ENCODE measurements at places on chromosomes 7 and 10.

DNA sequence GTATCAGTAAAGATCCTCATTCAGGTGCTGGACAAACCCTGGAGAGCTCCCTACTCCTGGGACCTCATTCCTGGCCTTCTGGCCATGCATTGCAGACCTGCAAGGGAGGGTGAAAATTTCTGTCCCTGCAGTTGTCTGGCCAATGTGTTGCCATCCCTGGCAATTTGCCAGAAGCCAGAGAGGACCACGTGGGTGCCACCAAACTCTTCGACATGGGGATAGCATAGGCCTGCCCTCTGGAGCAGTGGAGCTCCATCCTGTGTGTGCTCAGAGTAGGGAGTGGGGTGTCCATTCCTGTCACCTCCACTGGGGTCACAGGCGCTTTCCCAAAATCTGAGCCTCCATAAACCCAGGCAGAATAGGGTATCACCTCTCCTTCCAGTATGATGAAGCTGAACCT lies 31.2 kb downstream of the DMBT1 start:
- no peak for DNase-seq

GRCh38 chr7:7432979-7433378 lies 102.7 kb downstream of the COL28A1 start:
- DNase-seq: no peak

GRCh38 chr7:142181966-142182365 lies 70.4 kb downstream of the MGAM2 start:
- DNase-seq: no peak

DNA sequence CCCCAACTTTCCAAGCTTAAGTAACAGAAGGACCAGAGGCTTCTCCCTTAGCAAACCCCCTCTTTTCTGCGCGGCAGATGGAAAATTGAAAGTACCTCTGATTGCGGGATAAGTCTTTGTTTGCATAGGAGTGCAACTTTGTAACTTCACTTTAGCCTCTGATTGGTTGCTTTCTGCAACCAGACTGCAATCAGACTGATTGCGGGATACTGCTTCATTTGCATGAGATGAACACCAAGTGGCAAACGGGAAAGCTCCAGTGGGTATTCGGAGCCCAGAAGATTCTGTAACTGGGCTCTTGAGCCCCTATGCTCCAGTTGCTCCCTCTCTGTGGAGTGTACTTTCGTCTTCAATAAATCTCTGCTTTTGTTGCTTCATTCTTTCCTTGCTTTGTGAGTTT lies 260.6 kb downstream of the BAMBI start:
- no peak for DNase-seq

GRCh38 chr10:103502849-103503660 lies 9.6 kb downstream of the NEURL1 start:
- DNase-seq: no peak

GRCh38 chr10:82206831-82207230 lies 331.8 kb downstream of the NRG3 start:
- DNase-seq: no peak

- no peak for DNase-seq
Observed at GRCh38 chr10:18368682-18369081, 228.5 kb downstream of the CACNB2 start.

DNA sequence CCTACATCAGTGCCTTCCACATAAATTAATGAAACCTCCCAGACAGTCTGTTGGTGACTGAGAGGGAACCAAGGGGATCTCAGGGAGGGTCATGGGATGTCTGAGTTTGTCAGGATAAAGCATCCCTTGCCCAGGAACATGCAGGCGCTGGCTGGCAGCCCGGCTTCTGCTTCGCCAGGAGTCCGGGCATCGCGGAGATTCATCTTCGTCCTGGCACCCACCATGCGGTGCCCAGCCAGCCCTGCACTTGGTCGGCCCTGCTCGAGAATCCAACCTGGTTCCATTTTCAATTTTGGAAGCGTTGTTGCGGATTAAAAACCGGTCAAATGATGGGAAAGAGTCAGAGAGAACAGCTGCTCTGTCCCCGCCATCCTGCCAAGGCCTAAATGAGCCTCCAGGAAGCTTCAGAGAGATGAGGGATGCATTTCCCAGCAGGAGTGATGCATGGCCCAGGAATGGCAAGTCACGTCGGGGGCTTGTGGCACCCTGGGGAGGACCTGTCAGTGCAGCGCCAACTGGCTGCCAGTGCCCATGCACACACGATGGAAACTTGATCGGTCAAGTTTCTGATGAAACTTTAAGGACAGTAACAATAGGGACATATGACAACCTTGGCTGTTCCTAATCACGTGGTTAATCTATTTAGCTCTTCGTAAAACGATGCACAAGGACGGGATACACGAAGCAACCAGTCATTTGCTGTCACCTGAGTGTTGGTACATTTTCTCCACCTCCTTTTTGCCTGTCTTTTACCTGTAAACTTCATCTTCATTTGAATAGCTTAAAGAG lies 260.8 kb upstream of the MKI67 start:
- DNase-seq: no peak

DNA sequence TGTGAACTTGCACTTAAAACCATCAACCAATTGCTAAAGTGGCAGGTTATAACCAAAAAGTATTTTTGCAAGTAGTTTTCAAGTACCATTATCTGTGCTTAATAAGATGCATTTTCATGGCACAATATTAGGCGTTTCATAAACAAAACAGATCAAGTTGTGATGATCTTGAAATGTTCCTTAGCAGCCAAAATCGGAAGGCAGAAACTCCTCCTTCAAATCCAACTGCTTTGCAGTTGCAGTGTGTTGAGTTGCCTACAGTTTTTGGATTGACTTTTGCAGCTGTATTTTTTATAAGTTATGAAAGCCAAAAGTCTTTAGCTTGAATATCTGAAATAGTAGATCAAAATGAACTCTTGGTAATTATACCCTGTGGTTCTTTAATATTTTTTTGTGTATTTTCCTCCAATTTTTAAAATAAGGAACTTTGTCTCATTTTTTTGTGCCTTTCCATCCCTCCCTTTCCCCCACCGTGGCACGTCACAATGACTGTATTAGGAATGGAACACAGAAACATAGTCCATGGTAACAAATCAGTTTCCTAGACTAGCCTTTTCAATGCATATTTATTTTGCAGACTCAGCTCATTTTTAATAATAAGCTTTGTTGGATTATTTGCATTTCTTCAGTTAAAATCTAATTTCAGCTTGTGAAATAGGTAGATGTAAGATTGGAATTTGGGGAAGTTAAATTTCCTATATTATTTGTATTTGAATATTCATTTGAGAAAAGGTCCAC lies 80.8 kb downstream of the ADD3 start:
- DNase-seq: no peak

GRCh38 chr7:11786186-11786585 lies 45.8 kb downstream of the THSD7A start:
- no peak for DNase-seq

GRCh38 chr7:137886281-137886680 lies 39.5 kb upstream of the DGKI start:
- no peak for DNase-seq
